Lung microvascular endothelial cell (primary cell): ENCODE measurements at places on chromosomes 12 and 14. TPM values are rescaled to one million over a fixed set of nuclear protein-coding genes. Genes with fewer than 3 reads are reported as not detected.

LHX5 gene
- not detected in 2 replicates for total RNA-seq

P2RX2 gene
- not detected in 2 replicates for total RNA-seq

FAM181A gene
- total RNA-seq, result not detected in 2 replicates

BDKRB2 gene
- total RNA-seq, result under 0.01 TPM in 2 replicates

CYP46A1 gene
- total RNA-seq, result under 0.01 TPM in 2 replicates

APOF gene
- not detected in 2 replicates for total RNA-seq

SAMD15 gene
- 0.40 and 0.44 TPM in 2 replicates for total RNA-seq

CLEC4D gene
- total RNA-seq, result not detected in 2 replicates

TCL1B gene
- total RNA-seq, result not detected in 2 replicates

FAM90A1 gene
- under 0.01 TPM in 1 of 2 replicates, not detected in the other for total RNA-seq

LRTM2 gene
- not detected in 2 replicates for total RNA-seq

DDX55 gene
- 6.5 and 10.5 TPM in 2 replicates for total RNA-seq

TAS2R43 gene
- 0.65 and 0.99 TPM in 2 replicates for total RNA-seq

FOXA1 gene
- not detected in 2 replicates for total RNA-seq

MSRB3 gene
- total RNA-seq, result 33.8 and 44.2 TPM in 2 replicates

TAS2R50 gene
- total RNA-seq, result 1.1 and 1.2 TPM in 2 replicates

SLC24A4 gene
- under 0.01 TPM in 2 replicates for total RNA-seq

FOXN4 gene
- total RNA-seq, result not detected in 2 replicates

EPS8 gene
- total RNA-seq, result 1.6 and 10.9 TPM in 2 replicates

CLEC12A gene
- not detected in 2 replicates for total RNA-seq

IRAK3 gene
- total RNA-seq, result 8.5 and 17.3 TPM in 2 replicates

TCL1A gene
- not detected in 2 replicates for total RNA-seq

LALBA gene
- total RNA-seq, result not detected in 2 replicates

SLC35F4 gene
- total RNA-seq, result not detected in 2 replicates

KLRC4 gene
- not detected in 2 replicates for total RNA-seq

GPRC5A gene
- 0.99 and 2.2 TPM in 2 replicates for total RNA-seq

OTOGL gene
- total RNA-seq, result under 0.01 and 0.44 TPM in 2 replicates
